ENCODE measurements at places on chromosomes 3 and 15.

DNA sequence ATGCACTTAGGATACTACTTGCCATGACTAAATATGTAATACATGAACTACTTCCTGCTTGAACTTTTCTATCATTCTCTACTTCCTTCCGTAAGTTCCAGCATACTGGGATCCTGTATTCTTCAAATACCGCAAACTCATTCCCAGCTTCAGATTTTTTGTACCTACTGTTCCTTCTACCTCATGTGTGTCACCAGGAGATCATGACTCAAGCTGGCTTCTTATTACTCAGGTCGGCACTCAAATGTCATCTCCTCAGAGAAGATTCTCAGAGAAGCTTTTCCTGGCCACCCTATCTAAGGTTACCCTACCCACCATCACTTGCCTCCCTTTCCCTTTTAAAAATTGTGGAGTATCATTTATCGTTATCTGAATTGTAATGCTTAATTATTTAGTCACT lies 66.7 kb downstream of the RFX7 start:
- no peak for DNase-seq

DNA sequence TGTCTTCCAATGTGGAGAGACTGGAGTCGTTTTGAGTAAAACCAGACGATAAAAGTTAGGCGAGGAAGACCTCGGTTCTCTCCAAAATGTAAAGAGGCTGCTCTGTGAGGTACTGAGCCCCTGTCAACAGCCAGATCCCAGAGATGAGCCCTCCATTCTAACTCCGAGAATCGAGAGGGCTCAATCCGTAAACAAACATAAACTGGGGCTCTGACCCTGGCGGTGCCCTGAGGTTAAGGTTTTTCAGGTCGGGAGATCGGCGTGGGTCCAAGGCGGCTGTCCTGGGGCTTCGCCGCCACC lies 417 bp downstream of the TBCCD1 start:
- DNase-seq = no peak

DNA sequence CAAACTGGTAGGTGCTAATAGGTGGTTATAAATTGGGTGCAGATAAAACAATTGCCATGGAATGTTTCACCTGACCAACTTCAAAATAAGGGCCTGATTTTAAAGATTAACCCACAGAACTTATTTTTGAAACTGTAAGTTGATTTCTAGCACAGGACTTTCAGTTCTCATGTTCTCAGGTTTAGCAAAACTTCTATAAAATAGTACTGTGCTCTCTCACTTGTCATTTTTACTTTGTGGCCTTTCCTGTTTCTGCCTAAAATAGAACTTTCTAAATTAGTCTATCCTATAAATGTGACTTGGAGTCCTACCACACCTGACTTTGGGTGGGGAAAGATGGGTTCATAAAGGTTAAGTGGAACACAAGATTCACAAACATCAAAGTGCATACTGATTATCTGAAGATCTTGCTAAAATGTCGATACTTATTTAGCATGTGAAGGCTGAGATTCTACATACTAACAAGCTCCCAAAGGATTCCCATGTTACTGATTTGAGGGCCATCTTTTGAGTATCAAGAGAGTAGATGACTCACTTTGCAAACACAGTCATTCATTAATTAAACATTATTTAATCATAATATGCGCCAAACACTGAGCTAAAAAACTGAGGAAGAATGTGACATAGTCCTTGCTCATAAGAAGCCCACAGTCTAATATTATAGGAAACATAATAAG lies 38.6 kb downstream of the BTLA start:
- DNase-seq = no peak

- DNase-seq = no peak
Measured at GRCh38 chr3:174358252-174358651, 500.9 kb upstream of the NAALADL2 start.

- DNase-seq = no peak
Measured at GRCh38 chr15:60134609-60135008, 130.5 kb downstream of the FOXB1 start.

DNA sequence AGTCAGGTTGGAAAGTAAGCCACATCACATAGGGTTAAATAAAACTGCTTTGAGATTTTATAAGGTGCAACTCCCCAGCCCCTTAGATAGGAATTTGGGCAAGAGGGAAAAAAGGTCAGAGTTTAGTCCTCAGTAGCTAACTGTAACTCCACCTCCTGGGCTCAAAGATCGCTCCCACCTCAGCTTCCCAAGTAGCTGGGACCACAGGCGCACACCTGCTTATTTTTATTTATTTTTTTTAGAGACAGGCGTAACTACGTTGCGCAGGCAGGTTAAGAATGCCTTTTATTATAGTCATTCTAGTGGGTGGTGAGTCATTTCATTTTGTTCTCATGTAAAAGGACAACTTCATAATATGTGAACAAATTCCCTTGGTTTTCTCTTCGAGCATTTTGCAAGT lies 14.7 kb downstream of the TM2D3 start:
- DNase-seq = no peak

DNA sequence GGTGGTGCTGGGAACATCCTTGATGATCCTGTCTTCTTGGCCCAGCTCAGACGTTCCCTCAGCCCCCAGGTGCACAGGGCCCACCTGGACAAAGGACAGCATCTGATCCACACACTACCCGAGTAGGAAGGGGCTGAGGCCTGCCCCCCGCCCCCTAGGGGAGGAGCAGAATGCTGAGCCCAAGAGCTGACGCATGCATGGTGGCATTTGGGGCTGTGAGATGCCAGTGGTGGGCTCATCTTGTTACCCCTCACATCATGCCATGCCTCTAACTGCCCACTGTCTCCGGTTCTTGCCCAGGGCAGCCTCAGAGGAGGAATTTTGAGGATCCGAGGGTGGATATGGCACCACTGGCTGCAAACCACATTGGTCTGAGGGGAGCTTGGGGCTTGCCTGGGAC lies 61.5 kb downstream of the LINGO1 start:
- no peak for DNase-seq

All from SK-N-DZ (cell line).